ENCODE measurements at places on chromosomes 2 and 18.

DNA sequence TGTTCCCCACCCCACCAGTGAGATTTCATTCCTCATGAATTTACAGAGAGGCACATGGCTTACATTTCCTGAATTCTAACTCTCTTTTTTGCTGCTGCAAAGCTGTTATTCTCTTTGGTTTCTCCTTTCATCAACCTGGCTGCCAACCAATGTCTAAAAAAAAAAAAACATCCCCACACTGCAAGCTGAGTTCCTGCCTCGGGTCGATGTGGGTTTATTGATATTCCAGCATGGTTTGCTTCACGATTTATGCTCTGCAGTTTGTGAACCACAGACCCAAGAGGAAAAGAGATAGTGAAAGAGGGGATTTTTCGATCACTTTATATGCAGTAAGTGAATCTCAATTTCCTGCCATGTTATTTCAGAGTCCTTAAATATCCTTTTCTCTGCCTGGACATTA, 363.6 kb downstream of the LPIN1 start:
- DNase-seq, result no peak

GRCh38 chr2:62007555-62007954, 102.1 kb downstream of the COMMD1 start:
- no peak for DNase-seq

DNA sequence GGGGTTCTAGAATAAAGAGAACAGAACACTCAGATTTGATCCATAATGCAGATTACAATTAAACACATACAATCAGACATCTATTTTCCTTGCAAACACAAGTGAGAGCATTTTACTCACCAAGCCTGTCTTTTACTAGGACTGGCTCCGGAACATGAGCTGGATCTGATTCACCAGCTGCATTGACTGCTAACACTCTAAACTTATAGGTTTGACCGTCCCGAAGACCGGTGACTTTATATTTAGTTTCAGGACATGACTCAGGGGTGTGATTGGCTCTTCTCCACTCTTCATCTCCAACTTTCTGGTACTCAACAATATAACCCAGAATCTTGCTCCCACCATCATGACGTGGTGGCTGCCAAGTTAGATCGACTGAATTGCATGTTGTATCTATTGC, 112.4 kb downstream of the PLEKHA3 start:
- no peak for DNase-seq

- no peak for DNase-seq
Measured at GRCh38 chr18:39772155-39772919, 2182.7 kb upstream of the PIK3C3 start.

DNA sequence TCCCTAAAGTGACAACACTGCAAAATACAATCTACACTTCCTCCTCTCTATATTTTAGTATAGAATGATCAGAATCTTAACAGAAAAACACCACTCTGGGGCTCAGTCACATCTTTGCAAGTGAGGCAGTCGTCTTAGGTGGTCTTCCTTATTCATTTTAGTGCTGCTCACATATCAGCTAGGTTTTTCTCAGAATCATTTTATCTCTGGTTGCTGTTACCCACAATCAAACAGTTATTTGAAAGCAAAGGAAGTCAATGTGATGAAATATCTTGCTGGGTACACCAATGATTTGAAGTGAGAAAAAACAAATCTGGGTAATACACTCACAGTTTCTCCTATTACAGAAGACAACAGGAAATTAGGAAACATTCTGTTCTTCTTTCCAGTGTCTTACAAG, 275.2 kb downstream of the DSEL start:
- no peak for DNase-seq

DNA sequence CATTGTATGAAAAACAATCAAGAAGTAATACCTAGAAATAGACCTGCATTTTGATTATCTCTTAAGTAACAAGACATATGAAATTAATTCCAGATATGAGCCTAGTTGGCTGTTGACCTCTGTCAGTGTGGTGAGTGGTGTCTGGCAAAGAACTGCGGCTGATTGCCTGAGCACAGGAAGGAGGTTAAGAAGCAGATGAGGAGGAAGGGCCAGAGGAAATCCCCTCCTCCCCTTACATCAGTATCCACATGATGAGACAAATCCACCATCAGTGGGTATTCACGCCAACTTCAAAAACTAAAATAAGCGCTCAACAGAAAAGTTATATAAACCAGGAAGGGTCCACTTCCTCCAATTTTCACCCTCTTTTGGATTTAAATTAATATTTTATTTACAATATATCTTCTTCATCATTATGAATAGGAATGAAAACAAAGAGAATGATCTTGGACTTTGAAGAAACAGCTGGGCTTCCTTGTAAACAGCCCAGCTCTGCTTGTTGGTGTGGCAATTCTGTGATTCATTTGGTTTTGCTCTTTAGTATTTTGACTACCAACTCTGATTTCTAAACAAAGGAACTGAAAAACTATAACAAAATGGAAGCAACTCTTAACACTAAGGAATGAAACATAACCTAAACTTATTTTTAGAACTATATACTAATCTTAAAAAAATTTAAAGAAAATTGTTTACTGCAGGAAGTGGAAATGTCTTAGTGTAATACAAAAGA, 27.3 kb downstream of the RFTN2 start:
- no peak for DNase-seq

DNA sequence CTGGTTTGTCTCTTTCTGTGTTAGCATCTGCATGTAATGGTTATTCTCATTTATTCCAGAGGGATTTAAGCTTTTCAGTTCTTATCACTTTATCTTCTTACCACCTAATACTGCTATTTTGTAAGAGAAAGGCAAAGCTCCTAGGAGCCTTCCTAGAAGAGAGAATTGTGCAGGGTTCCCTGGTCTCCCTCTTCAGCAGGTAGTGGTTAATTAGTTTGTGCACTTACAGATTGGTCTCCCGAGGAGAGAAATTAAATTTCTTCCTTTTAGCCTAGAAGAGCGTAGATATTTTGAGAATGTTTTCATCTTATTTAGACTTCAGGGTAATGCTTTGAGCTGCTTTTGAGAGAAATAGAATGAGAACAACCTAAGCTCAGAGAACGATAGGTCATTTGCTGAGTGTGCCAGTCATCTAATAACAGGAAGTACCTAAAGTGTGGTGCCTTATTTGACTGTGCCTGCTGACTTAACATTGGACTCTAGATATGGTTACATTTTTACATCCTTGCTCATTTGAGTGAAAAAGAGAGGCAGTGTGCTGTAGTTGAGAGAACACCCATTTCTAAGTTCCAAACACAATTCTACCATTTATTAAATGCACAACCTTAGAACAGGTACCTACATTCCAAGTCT, 651.4 kb downstream of the STK39 start:
- DNase-seq, result no peak

DNA sequence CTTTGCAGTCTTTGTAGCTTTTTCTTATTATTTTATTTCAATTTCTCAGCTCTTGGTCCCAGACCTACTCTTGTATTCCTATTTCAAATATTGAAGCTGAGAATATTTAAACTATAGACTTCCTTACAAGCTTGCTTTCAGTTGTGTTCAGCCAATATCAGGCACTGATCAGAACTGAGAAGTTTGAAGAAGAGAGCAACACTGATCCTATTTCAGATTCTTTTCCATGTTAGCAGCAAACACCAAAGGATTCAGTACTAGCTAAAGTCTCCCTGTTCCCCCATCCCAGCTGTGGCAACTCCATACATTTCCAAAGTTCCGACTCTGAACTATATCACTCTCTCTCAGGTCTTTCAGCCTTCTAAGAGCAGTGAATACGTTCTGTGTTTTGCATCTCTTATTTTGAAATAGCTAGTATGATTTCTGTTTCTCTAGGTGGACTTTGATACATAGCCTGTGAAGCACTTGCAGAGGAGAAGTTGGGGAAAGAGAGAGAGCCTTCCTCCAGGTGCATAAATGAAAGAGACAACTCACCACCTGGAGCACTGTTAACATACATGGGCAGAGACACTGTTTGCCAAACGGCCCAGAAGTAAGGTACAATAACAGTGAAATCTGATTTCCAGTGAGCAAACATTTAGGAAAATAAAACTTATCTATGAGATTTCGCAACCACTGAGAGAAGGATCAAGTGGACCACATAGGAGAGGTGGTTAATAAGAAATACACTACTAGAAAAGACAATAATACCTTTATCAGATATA, 135.0 kb upstream of the ZNF804A start:
- DNase-seq, result no peak

GRCh38 chr2:225793736-225794550, 394.4 kb downstream of the NYAP2 start:
- no peak for DNase-seq

DNA sequence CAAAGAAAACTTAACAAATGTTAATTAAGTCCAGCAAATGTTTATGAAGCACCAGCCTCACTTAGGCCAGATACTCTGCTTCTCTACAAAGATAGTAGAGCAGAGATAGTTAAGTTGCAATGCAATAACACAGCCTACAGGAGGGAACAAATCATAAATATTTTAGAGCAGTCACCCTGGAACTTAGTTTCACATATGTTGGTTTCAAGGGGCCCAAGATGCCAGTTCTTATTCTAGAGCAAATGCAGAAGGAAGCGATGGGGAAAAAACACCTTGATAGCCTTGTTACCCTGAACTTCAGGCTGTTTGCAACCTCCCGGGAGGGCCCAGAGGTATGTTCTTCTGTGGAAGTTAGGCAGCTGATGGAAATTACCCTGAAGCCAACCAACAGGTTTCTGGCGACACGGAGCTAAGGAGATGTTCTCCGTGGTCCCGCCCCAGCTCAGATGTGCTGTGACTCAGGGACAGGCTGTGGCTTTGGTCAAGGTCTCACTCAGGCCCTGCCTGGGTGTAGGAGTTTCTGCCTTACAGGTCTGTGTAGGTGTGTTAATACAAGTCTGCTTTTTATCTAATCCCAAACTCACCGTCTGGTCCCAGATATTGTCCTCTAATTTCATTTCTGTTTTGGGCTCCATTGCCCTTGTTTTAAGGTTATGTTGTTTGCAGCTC, 3.8 kb downstream of the CTIF start:
- no peak for DNase-seq
